ENCODE measurements at places on chromosomes 2 and 18.

GRCh38 chr2:199131136-199131655 lies 326.5 kb downstream of the SATB2 start:
- DNase-seq = no peak

GRCh38 chr2:156792242-156792840 lies 356.2 kb downstream of the GPD2 start:
- no peak for DNase-seq

DNA sequence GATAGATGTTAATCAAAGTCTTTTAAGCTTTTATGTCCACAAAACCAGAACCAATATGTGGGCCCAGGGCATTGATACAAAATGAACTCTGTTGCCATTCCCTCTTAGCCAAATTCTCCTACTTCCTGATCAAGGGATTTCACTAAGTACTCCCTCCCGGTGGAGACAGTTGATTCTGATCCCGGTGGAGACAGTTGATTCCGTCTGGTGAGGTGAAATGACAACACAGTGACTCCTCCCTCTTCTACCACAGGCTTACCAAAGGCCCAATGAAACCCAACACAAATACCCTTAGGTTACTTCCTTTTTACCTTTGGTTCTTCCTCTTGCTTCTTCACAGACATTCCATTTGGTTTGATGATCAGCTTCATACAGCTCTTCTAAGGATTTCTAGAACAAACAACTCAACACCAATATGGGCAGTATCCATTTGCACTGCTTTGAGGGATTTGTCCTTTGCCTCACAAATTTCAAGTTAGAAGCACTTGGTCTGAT lies 153.8 kb downstream of the IKZF2 start:
- DNase-seq = no peak

- DNase-seq = no peak
Measured at GRCh38 chr2:101083613-101084012, 67.6 kb downstream of the TBC1D8 start.

DNA sequence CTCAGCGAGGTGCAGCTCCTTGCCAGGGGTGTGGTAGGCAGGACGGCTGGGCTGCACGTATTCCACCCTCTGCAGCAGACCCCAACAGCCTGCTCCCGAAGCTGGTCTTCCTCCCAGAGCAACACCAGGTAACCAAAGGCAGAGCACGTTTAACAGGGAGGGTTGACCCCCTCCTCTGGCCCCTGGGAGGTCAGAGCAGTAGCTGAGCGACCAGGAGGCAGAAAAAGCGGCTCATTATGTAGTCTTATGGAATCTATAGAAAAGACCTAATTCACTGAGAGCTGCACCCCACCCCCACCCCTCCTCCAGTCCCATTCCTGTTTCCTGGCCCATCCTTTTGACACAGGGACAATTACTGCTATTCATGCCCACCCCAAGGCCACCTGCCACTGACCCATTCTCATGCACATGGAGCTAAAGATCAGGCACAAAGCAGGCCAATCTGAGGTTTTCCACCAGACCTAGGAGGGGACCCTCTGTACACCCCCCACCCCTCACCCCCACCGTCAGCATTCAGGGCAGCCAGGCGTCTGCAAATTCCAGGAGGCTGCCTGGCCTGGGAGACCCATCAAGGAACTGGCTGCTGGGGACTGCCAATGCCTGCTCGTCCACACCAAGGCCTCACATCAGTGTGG lies 60.9 kb upstream of the FZD7 start:
- DNase-seq = no peak

- no peak for DNase-seq
Measured at GRCh38 chr2:42792583-42793333, at the start of gene HAAO. TSS of gene HAAO (minus strand) at chr2:42792583. CDS start at chr2:42792536, 47 bp downstream.

- no peak for DNase-seq
Measured at GRCh38 chr2:204343685-204344084, 201.6 kb upstream of the PARD3B start.

DNA sequence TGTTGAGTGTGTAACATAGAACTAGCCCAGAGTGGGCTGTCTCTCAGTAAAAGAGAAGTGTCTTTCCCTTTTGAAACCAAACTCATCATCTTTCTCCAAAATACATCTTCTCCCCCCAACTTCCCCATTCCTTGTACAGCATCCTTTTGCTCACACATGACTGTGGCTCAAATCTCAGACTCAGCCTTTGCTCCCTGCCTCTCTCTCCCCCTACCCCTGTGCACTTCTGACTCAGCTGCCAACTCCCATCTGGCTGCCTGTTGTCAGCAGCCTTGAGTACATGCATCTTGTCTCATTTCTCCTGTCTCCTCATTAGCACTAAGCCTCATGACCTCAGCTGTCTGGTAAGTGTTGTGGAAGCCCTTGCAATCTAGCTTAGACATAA lies 18.1 kb upstream of the MGAT4A start:
- no peak for DNase-seq

DNA sequence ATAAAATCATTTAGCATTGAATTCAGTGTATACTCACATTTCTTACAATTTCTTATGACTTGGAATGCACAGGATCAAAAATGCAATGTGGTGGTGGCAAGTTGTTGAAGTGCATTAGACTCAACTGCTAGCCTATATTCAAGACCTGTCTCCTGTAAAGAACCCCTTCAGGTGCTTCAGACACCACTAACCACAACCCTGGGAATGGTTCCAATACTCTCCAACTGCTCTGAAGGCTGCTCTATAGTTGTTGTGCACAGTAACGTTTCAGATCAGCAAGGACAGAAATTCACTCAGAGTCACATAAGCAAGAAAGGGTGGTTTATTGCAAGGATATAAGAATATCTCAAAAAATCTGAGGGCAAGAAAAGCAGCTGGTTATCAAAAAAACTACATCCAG lies 6.5 kb downstream of the GKN1 start:
- no peak for DNase-seq

DNA sequence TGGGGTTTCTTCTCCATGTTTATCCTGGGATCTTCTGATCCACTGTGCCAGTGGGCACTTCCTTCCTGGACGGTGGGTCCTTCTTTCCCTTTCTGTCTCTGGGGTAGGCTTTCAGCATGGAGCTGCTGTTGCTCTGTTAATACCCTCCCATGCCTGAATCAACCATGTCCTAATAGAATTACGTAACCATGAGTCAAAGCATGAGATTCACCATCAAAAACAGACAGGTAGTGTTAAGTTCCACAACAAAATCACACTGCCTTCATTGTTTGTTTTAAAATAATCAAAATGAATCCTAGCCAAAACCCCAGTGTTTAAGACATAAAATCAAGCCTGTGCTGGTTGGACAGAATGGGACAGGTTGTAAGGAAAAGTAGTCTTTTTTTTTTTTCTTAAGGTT lies 37.5 kb downstream of the GNAL start:
- no peak for DNase-seq

- no peak for DNase-seq
Measured at GRCh38 chr2:126253669-126254068, 402.3 kb upstream of the GYPC start.

- no peak for DNase-seq
Measured at GRCh38 chr2:3044587-3045317, 332.9 kb downstream of the EIPR1 start.

DNA sequence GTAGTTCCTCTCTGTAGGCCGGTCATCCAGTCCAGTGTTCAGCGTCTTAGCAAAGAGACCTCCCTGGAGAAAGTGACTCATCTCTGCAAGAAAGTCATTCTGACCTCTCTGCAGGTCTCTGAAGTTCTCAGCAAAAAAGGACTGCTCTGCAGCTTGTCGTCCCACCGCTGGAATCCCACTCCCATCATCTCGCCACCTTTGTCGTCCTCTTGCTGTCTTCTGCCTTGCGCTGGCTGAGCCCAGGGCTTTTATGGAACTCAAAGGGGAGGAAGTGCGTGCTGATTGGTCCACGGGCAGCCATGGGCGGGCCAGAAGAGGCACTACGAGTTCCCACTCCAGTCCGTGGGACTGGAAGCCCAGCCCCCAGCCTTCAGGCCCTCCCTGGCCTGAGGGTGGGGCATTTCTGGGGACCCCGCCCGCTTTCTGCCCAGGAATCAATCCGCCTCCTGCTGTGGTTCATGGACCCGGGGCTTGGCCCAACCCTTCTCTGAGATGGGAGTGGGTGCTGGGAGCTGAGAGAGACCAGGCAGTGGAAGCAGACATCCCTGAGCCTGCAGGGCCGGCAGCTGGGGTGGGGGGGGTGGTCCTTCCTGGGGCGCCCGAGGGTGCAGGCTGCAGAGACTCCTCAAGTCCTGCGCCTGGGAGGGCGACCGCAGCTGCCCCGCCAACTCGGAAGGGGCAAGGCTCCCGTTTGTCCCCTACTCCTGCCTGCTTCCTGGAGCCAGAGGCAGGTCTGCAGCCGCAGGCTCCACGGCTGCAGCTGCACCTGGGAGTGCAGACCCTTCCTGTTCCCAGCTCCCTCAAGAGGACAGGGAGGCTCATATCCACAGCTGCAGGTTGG lies 660.7 kb upstream of the RAB6C start:
- no peak for DNase-seq

- DNase-seq = no peak
Measured at GRCh38 chr2:121998751-121999150, 243.3 kb downstream of the TSN start.

DNA sequence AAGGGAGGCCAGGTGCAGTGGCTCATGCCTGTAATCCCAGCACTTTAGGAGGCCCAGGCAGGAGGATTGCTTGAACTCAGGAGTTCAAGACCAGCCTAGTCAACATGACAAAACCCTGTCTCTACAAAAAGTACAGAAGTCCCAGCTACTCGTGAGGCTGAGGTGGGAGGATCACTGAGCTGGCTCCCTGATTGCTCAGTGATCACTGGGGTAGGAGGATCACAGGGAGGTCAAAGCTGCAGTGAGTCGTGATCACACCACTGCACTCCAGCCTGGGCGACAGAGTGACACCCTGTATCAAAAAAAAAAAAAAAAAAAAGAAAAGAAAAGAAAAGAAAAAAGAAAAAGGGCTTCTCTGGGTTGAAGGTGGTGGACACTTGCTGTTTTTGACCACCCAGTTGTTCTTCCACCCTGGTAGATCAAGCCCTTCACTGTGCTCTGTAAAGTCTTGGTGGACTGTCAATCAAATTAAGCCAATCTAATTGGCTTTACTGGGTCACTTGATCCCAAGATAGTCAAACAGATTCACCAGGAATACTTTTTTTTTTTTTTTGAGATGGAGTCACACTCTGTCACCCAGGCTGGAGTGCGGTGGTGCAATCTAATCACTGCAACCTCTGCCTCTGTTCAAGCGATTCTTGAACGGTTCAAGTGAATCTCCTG lies 191.6 kb downstream of the AGPS start:
- no peak for DNase-seq

DNA sequence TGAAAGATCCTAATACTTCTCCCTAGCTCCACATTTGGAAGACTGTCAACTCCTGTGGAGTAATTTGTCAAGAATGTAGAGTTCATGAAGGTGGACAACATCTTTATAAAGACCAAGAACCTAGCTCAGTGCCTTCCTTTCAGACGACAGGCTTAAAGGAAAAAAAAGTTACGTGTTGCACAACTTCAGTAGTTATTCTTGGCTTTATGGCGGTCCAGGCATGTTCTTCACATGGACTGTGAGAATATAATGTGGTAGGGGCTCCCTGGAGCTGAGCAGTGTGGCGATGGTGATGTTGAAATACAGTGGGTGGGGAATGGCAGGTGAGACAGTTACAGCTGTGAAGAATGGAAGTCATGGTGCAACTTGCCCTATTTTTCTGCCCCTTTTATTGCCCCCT lies 3.9 kb downstream of the TAF1B start:
- no peak for DNase-seq
